Activated CD8-positive, alpha-beta memory T cell treated with anti-CD3 and anti-CD28 coated beads, Interleukin-2, amount 50 U/mL, for 4 hours (primary cell): ENCODE measurements at places on chromosomes 3 and 15.

GRCh38 chr3:94564247-94564646, 501.4 kb downstream of the NSUN3 start:
- DNase-seq = no peak

DNA sequence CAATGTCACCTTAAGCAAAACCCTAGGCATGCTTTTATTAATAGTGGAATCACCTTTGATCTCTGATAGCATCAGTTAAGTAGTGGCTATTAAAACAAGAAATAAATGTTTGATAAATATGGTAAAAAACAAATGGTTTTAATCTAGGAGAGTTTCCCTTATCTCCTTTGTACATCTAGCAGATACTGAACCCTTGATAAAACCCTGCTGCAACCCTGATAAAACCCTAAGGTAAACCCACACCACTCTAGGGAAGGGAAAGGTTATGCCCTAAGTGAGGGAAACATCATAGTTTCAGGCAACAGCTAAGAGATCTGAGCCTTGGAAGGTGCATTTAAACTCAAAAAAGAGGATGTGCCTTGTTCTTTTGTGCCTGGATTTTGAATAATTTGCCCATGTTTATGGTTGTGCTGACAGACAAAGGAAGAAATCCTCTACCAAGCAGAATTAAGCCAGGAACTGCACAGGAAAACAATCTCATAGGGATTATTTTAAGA, 309.7 kb downstream of the FGF12 start:
- no peak for DNase-seq

DNA sequence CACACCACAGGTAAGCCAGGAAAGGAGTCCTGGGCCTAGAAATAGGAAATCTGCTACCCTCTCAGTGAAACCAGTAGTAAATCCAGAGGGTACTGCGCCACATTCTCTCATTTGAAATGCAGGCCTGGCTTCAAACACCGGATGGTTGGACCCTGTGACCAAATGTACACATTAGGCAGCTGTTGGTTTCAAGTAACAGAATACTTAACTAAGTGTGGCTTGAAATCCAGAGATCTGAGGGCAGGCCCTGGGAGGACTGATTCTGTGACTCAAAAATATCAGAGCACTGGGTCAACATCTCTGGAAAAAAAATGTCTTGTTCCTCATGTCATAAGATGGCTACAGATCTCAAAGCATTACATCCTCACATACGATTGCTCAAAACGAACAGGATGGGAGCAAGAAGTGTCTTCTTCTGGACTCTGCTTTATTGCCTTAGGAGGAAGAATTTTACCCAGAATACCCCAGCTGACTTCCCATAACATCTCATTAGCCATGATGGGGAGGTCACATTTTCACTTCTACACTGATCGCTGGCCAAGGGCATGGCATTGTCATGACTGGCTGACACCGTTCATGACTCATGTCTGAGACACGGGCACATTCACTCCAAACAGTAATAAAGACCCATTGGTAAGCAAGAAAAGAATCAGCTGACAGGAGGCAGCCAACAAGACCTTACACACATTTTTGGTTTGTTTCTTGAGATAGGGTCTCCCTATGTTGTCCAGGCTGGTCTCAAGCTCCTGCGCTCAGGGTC, 166.0 kb downstream of the ARRDC4 start:
- no peak for DNase-seq

GRCh38 chr3:21117370-21117769, 633.6 kb downstream of the ZNF385D start:
- no peak for DNase-seq

GRCh38 chr3:160126051-160126450, 99.2 kb upstream of the C3orf80 start:
- DNase-seq = no peak

- DNase-seq = no peak
Measured at GRCh38 chr3:46848271-46849044, 14.8 kb downstream of the MYL3 start.

DNA sequence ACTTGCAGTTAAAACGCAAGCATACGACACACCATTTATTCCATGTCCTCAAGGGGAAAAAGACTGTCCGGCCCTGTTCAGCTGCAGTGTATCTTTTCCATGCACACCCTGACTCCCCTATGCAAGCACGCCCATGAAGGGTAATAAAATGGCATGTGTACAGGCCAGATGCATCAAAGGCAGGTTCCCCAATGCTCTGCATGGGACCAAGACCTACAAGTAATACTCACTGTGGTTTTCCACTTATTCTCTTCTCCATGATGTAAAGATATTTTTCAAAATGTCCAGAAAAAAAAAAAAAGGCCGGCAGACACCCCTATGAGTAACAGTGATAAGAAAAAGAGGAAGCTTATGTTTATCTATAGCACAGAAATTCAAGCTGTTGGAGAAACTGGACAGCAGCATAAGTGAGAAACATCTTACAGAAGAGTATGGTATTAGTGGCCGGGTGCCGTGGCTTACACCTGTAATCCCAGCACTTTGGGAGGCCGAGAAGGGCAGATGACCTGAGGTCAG, 70.8 kb downstream of the MCF2L2 start:
- no peak for DNase-seq

GRCh38 chr3:77081240-77081661, 41.4 kb downstream of the ROBO2 start:
- DNase-seq = no peak

DNA sequence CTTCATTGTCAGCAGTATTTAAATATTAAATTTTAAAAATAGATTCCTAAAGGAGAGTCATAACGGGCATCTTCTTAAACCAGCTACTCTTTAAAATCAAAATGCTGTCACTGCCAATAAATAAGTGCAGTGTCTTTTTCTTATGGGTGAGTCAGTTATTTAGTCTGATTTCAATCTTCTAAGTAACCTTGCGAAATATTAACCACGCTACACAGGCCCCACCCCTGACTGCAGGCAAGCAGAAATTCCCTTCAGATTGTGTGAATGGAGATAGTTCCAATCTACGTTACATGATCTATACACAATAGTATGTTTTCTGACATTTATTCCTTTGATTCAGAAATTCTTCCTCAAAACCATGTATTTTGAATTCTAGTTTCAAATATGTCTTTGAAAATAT, 141.5 kb downstream of the GADL1 start:
- no peak for DNase-seq

DNA sequence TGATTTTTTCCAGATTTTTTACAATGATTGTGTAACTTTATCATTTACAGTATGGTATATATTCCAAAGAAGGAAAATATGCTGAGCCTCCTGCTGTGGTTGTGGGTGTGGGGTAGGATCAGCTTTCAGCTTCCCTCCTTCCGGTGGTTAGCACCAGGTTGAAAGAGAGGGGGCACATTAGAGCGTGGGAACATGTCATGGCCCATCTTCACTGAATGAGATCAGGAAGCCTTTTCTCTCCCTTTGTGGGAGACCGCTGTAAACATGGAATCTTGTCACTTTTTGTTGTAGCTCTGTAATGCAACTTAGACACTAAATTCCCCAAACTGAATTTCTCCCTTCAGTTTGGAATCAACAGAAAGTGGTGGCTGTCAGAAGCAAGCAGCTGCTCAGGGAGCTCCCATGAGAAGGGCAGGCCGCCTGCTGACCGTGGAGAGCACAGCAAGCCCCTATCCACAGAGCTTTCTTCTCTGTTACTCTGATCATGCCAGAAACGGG, 86.7 kb upstream of the LIMD1 start:
- DNase-seq = no peak

- no peak for DNase-seq
Measured at GRCh38 chr15:57045741-57046382, 127.4 kb downstream of the TCF12 start.

GRCh38 chr3:168472783-168473182, 377.1 kb upstream of the GOLIM4 start:
- DNase-seq = no peak

GRCh38 chr15:92121047-92121446, 267.5 kb downstream of the SLCO3A1 start:
- DNase-seq = no peak

- DNase-seq = no peak
Measured at GRCh38 chr3:135260025-135260424, 465.0 kb downstream of the EPHB1 start.

DNA sequence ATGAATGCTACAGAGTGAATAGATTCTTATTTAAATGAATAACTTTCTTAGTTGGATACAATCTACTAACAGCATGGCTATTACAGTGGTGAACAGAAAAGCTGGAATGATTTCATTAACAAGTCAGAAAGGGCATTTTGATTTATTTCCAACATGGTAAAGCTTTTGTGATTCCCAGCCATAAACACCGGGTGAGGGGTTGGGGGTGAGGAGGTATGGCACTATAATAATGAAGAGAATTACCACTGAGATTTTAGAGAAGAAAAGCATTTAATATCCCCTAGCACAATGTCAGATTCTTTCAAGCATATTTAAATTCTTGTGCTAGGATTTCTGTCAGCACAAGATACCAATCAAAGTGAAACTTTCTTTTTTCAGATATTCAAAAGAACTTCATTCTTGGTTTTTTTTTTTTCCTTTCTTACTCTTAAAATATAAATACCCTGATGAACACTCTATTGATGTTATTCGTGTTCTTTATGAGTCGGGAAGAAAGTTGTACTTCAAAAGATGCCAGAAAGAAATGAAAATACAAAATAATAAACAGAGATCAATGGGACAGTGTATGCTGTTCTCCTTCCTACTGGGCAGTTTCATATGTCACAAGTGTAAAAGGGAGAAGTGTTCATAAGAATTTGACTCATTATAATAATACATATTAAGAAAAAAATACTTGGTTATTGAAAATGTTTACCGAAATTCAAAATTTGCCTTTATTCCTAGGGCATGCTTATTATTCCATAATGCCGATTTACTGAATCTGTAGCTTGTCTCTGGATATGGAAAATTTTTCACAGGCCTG, 522.8 kb downstream of the CADM2 start:
- DNase-seq = no peak

- no peak for DNase-seq
Measured at GRCh38 chr3:121557426-121557934, 10.3 kb upstream of the ARGFX start.

- DNase-seq = no peak
Measured at GRCh38 chr3:11544412-11545181, 99.1 kb downstream of the VGLL4 start.

DNA sequence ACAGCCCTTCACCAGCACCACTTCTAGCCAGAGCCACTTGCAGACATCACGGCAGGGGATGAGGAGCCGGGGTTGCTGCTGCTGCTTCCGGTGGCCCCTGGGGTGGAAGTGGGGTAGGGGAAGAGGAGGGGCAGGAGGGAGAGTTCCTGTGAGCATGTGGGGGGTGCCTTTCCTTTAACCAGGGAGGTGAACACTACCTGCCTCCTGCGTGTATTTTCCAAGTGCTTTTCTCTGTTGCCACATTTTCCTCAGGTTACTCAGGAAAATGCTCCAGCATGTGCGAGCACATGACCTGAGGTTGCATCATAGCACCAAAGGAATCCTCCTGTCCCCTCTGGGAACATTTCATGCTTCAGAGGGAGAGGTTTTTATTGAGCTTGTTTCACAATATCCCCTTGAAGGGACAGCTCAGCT, 12.2 kb upstream of the SACM1L start:
- peak; percentile 52 for DNase-seq

GRCh38 chr3:152120601-152121269, 148.0 kb upstream of the MBNL1 start:
- DNase-seq = no peak

- DNase-seq = no peak
Measured at GRCh38 chr3:41997702-41998550, 36.0 kb upstream of the ULK4 start.

- DNase-seq = no peak
Measured at GRCh38 chr3:155737844-155738460, 6.9 kb downstream of the PLCH1 start.

- DNase-seq = no peak
Measured at GRCh38 chr15:88651136-88651732, 12.4 kb downstream of the ISG20 start.
